ENCODE measurements at places on chromosomes 2 and 18.

DNA sequence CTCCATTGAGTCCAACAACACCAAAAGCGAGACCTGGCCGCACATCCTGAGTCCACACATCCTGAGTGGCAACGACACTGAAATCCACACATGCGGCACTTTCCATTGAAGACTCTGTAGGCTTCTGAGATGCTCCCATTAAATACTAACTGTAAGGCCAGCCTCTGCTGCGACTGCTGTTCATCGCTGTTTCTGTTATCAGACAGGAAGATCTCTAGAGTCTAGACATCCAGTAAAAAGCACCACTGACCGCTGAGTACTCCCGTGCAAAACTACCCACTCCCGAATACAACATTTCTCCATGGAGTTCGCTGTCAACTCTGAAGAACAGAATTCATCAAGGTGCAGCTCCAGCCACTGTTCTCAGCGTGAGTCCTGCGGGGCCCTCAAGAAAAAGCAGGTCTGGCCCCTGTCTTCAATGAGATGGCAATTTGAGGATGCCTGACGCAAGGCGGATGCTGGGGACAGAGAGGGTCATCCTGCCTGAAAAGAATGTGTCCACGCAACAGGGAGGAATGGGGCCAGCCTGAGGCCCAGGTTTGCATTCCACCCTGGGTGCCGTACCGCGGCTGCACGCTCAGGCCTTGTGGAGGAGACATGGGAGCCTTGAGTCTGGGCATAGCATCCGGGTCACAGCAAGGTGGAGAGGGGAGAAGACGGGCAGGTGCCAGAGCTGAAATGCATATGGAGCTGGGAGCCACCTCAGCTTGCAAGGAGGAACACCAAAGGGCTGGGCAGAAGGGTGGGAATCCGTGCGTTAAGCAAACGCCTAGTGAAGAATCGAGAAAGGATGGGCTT is 61.9 kb downstream of the ZNF516 start:
- no peak for DNase-seq

DNA sequence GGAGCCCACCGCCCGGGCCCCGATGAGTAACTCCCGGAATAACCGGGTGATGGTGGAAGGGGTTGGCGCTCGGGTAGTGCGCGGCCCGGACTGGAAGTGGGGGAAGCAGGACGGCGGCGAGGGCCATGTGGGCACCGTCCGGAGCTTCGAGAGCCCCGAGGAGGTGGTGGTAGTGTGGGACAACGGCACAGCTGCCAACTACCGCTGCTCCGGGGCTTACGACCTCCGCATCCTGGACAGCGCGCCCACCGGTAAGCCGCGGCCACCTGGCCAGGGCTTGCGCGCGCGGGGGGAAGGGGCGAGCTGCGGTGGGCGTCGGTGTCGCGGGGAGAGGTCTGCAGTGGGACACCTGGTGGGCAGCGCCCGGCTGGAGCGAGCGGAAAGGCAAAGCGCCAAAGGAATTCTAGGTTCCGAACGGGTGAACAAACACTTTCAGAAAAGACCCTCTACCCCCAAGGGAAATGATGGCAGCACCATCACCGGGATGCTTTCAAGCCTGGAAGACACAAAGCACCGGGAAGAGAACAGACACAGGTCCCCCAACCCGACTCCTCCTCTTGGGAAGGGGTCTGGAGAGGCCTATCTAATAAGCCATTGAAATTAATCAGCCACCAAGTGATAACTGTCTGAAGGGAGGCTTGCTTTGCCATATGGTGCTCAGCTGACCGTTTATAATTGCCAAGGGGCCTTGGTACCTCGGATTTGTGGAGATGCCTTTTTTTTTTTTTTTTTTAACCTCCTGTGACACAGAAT is 1.1 kb downstream of the MIB1 start:
- peak; percentile 27 for DNase-seq

DNA sequence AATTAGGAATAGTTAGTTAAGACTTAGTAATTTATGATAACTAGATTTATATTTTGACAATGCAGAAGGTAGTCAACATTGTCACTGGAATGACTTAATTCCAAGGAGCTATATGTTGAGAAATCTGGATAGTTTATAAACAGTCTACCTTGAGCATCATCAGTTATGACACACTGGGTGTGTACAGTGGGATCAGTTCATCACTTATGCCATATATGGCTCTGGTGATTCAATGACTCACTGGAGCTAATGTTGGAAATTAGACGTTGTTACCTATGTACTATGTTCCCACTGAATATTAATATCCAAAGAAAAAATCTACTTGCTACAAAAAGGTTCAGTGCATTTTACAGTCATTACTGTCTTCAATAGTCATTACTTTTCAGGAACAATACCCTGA is 34.0 kb upstream of the ITPRID2 start:
- DNase-seq, result no peak

GRCh38 chr18:58180738-58181353 is 136.8 kb downstream of the NEDD4L start:
- DNase-seq, result peak; percentile 80

- DNase-seq, result no peak
Measured at GRCh38 chr2:24935145-24935544, 15.1 kb upstream of the ADCY3 start.

DNA sequence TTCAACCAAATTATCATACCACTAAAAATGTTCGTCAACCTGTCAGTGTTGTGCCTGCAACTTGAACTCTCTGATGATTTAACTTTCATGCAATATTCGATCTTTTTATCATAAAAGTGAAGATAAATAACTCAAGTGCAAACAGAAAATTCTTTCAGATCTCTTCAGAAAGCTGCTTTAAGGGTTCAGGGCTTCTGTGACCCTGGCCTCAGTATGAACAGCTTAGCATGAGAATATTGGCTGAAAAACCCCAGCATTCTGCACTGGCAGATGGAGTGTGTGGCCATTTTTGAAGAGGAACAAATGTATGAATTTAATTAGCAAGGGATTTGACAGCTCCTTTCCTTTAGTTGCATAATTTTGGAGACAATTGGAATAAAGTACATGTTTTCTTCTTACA is 851.4 kb upstream of the SOX11 start:
- DNase-seq, result no peak

DNA sequence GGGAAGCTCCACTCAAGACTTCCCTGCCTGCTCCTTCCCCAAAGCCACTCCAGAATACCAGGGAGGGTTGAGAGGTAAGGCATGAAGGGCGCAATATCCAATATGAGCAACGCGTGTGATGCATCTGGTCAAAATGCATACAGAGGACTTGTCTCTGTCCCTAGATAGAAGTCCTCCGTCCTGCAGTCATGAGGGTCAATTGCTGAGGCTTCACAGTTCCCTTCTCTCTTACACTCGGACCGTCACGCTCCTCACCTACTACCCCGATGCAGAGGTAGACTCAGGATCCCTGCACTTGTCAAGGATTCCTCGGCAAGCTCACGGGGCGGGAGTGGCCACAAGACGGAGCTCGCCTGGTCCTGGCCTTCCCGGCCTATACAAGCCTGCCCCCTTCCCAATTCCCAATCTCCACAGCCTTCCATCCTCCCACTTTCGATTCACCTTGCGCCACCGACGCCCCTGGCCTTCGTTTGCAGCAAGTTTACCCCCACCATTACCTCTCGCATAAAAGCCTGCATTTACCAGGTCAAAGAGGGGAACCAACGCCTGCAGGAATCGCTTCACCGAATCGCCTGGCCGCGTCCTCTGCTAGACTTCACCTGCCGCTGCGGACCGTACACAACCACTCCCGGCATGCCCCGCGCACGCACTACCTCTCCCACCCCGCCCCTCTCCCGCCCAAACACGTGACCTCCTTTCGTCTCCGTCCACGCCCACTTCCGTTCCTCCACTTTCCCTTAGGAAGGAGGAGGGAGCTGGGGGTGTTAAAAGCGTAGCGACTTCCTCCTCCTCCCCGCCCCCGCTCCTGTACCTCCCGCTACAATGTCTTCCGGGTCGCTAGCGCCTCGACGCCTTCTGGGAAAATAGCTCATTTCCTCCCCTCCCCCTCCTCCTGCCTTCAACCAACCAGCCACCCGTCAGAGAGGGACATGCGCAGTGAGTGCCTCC is at the start of gene ORC4:
TSS of gene ORC4 (minus strand) at position 627 of the 948 bp plus-strand sequence. CDS start 44,779 bp downstream, outside the sequence.
- DNase-seq, result peak; percentile 97

DNA sequence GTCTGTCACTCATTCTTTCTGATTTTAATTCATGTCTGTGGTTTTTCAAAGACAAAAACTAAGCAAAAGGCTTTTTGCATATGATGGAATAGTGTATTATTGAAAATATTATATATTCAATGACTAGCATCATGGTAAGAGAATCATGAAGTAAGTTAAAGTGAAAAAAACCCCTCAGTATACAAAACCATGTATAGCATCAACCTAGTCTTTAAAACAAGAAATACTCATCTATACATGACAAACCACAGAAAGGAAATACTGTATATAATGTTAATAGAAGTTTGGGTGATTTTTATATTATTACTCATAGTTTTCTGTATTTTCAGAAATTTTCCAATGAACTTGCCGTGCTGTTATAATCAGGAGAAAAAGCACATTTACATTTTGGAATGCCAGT is 38.0 kb upstream of the ODC1 start:
- DNase-seq, result no peak

DNA sequence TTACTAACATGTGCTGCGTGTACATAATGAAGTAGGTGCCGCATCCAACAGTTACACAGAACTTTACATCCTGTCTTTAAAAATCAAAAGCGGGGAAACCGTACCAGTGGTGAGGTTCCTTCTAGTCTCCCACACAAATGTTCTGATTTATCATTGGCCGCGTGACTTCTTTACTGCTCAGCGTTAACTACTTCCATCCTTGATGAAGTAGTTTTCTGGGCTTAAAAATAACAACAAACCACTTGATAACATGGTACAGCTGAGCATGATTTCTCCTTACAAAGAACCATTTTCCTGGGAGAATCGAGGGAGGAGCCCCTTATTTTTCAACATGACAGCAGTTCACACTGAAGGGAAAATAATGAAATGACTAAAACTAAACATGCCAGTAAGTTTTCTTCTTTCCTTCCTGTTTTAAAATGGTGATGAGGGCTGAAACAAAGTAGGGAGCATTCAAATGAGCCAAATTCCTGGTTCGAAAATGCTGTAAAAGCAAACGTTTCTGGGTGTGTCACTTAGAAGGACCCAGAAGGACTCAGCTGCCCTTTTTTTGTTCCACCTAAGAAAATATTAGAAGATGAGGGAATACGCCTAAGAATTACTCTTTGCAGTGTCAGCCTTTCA is 9.9 kb downstream of the EMILIN2 start:
- no peak for DNase-seq

DNA sequence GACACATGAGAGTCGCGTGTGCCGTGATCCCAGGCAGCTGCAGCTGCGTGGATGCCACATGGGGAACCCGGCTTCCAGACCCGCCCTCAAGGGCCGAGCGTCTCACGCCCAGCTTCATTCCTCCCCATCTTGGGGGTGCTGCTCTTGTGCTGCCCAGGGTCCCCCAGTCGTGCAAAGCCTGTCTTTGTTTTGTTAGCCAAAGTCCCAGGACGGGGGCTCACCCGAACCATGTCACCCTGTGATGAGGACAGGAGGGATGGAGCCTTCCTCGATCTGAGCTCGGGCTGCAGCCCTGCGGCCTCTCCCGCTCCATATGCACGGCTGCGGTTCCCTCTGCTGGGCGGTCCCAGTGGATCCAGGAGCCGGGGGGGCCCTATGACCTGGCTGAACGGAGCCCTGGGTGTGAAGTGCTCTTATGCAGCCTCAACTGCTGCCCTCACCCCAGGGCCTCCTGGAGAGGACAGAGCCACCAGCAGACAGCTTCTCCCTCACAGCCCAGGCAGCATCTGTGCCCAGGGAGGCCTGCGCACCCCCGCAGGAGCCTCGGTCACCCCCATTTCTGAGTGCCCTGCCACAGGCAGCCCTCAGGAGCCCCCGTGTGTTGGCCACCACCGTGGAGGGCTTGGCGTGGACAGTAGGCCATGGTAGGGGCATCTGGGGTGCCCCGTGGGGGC is 99.0 kb upstream of the CTDP1 start:
- no peak for DNase-seq

DNA sequence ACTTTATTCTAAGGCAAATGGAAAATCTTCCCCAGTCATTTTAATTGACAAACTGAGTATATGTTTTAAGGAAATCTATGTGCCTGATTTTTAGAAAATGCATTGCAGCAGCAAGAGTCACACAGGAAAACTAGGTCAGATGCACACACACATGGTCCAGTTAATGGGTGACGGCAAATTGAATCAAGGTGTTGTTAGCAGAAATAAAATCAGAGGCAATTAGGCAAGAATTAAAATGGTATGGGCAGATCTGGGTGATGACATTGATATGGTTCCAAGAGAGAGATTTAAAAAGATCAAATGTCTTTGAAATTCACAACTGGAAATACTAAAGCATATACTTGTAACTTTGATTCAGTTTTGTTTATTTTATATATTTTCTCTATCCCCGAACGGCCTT is 174.2 kb upstream of the CDH19 start:
- DNase-seq, result no peak

- no peak for DNase-seq
Measured at GRCh38 chr2:227908266-227909054, 37.0 kb downstream of the DAW1 start.

DNA sequence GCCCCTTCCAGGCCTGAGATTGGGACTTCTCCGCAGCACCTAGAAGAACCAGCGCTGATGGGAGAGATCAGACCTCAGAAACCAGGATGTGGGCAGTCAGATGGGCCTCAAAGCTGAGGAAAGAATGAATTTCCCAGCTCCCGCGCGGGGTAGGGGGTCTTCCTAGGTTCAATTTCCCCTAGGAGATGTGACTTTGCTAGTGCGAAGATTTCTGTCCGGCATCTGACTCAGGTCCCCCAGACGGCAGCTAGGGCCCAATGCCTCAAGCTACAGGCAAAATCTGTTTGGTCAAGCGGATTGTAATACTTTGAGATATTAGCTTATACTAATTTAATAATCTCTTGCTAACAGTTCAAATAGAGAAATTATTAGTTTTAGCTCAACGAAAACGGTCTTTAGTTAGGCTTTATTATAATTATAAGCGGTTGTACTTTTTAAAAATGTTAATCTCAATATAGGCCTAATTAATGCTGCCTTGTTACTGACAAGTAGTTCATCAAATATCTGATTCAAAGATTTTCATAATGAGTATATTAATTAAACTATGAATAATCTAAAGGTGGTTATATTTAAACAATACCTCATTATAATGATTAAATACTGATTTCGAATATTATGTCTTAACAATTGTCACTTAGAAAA is 5.8 kb downstream of the DLX1 start:
- no peak for DNase-seq

DNA sequence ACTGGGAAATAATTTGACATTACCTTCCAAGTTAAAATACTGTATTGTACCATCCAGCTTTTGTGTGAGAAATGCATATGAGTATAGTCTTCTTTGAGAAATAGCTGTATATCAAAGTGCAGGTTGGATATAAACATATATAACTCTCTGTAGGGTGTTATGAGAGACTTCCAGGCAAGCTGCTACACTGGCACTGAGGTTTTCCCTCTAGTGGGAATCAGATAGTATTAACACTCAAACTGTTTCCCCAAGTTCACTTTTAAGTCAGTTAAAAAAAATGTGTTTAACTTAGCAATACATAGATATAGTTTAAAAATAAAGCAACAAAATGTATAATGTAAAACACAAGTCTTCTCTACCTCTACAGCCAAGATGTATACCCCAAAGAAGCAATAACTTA is 368.4 kb upstream of the SLC8A1 start:
- DNase-seq, result no peak

- DNase-seq, result no peak
Measured at GRCh38 chr2:22883054-22883453, 501.9 kb upstream of the KLHL29 start.
